ENCODE measurements at places on chromosomes 5 and 9.
A peak's percentile ranks its signal among the peaks of the same experiment; 100 is the strongest.

DNA sequence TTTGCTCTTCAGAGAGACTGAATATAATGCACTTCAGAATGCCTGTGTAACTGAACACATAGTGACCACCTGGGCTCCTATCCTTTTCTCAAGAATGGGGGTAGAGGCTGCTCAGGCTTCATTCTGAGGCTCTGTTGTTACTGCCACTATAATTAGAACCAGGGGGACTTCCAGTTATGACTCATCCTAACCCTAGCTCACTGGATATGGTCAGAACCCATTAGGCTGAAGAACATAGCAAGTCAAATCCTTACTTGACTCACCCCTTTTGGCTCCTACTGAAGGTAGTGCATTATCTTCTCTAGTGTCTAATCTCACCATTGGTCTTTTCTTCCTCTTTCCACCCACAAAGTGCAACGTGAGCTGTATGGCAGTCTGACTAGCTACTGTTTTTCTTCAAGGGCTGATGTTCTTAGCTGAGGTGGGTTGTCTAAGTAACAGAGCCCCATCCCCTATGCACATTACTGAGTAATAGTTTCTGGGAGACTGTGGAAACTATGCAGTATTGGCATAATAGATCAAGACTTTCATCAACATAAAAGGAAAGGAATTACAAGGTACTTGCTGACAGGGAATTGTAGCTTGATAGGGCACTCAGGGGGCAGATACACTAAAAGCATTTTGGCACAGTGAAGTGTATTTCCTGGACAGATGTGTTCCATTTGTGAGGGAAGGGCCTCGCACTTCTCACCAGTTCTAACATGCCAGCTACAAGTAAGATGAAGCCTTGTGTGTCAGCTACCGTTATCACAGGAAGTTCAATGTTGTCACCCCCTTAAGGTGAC is 431.0 kb upstream of the MEF2C start:
- no peak for DNase-seq

DNA sequence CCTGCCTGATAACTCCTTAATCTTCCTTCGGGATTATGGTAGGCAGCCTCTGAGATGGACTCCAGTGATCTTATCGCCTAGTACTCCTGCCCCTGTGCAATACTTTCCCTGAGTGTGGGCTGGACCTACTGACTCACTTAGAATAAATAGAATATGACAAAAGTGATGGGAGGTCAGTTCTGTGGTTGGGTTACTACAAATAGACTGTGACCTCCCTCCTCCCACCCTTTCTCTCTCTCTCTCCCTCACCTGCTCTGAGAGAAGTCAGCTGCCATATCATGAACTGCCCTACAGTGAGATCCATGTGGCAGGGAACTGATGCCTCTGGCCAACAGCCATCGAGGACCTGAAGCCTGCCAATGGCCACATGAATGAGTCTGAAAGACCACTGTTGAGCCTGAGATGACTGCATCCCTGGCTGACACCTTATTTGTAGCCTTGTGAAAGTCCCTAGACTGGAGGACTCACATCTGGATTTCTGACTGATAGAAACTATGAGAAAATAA is 31.7 kb downstream of the NRG2 start:
- no peak for DNase-seq

GRCh38 chr9:106228861-106229260 is 534.5 kb downstream of the TMEM38B start:
- DNase-seq, result no peak

- no peak for DNase-seq
Observed at GRCh38 chr9:16871336-16872151, 1.1 kb upstream of the BNC2 start.

DNA sequence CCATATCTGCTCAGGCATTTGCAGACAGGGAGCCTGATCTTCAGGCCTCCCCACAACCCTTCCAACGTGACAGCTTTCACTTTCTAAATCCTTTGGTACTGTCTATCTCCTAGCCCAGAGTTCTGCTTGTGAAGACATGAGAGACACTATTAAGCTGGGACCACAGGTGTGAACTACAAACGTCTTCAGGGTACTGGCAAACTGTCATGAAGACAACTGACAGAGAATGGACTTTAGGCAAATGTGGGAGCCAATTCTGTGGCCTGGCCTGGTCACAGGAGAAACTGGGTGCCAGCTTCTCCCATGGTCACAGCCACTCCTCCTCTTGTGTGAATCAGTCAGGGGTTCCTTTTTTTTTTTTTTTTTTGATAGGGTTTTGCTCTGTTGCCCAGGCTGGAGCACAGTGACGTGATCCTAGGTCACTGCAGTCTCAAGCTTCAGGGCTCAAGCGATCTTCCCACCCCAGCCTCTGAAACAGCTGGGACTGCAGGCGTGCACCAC is 10.4 kb downstream of the TRIM14 start:
- DNase-seq, result peak; percentile 65

DNA sequence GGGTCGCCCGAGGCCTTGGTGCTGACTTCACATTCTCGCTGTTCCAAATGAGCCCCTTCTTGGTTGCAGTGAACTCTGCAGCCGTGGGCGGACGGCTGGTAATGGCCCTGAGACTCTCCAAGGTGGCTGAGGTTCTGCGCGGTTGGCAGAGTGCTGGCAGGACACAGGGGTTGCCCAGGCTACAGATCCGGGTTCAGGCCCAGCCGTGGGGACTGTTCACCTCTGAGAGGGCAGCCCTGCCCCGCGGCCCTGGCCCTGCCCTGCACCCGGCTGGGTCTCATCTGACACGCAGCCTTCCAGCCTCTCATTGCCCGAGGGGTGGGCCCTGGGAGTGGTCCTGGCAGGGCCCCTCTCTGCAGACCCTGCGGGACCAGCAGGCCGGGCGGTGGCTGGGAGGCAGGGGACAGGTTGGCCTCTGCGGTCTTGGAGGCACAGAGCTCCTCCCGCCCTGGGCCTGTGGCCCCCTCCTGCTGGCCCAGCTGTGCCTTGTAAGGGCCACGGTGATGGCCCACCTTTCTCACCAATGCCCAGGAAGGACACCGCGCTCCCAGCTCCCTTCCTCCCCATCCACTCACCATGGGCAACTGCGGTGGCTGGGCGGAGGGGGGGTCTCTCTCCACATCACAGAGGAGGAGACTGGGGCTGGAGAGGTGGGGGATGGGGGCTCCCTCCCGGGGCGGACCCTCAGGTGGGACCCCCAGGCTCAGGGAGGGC is 51.6 kb downstream of the AHRR start:
- DNase-seq, result no peak

GRCh38 chr5:96933764-96934707 is 1.8 kb upstream of the LNPEP start:
- no peak for DNase-seq

DNA sequence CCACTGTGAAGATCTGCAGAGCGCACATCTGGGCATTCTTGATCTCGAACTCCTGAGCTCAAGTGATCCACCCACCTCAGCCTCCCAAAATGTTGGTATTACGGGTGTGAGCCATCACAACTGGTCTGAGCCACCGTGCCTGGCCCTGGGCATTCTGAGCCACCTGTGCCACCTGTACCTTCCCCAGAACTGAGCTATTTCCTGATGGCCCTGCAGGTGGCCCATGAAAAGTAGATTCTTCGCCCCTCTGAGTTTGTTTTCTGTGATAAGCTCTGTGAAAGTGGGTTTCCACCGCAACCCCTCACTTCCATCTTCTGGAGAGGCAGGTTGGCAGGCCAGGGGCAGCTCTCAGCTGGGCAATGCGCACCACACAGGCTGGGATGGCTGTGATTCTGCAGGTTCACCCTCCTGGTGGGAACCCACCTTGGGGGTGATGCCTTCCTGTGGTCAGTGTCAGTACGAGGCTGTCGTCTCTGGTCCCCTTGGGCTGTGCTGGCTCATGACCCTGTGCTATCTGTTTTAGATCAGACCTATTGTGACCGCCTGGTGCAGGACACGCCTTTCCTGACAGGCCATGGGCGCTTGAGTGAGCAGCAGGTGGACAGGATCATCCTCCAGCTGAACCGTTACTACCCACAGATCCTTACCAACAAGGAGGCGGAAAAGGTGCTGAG is 11.3 kb downstream of the CARD19 start:
- DNase-seq, result no peak

- no peak for DNase-seq
Observed at GRCh38 chr5:5511904-5512416, 89.5 kb downstream of the ICE1 start.

GRCh38 chr5:66475731-66476130 is 120.5 kb upstream of the MAST4 start:
- no peak for DNase-seq
